Astrocyte (in vitro differentiated cells and primary cell): ENCODE measurements at places on chromosomes 7 and 10. TPM values are rescaled to one million over a fixed set of nuclear protein-coding genes. Genes with fewer than 3 reads are reported as not detected.

GRCh38 chr10:79068203-79068561, 584 bp upstream of the ZMIZ1 start:
- no peak for DNase-seq
- no peaks in the 10 kb centered on the region for H3K36me3 ChIP-seq
- peak overlapping the region; percentile 99 for H3K4me3 ChIP-seq

Gene TDRD1
- not detected in 2 replicates for total RNA-seq

Gene C7orf33
- total RNA-seq: not detected in 2 replicates

DNA sequence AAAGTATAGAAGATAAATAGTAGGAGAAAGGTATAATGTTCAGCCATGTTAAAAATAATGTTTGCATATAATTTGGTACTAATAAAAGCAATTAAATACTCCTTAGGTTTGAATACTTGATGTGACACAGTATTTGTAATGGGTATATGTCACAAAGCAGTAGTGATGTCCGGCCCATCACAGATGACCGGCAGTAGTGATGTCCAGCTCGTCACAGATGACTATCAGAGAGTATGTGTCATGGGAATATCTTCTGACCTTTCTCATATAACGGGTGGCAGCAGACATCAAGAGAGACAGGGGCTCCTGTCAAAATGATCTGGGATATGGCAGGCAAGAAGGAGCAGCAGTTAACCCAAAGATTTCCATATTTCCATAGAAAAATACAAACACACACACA, 477.4 kb upstream of the KLF6 start:
- H3K27ac ChIP-seq: no peak overlapping the region
- no peak for DNase-seq
- no peak overlapping the region for H3K4me3 ChIP-seq
- no peaks in the 10 kb centered on the region for H3K27me3 ChIP-seq
- peaks cover 3% of the 10 kb centered on the region for H3K4me1 ChIP-seq

Gene FFAR4
- total RNA-seq: not detected in 2 replicates

Gene HNRNPA2B1
- total RNA-seq: 361 and 415 TPM in 2 replicates

- no peak overlapping the region for H3K27ac ChIP-seq
- no peak overlapping the region for H3K4me3 ChIP-seq
- no peaks in the 10 kb centered on the region for H3K4me1 ChIP-seq
These were observed 96.4 kb downstream of the COBL start for GRCh38 chr7:51220226-51220625.

GRCh38 chr10:17649836-17650235, 5.9 kb downstream of the STAM start:
- H3K4me3 ChIP-seq: no peak overlapping the region
- H3K36me3 ChIP-seq: peaks cover 4% of the 10 kb centered on the region
- peak; percentile 85 for DNase-seq
- peak overlapping the region; percentile 7 for H3K27ac ChIP-seq
- H3K27me3 ChIP-seq: no peaks in the 10 kb centered on the region

- DNase-seq: peak; percentile 60
- H3K4me1 ChIP-seq: no peaks in the 10 kb centered on the region
These were observed 25.0 kb downstream of the ZNF487 start for GRCh38 chr10:43461950-43462349.

Gene GDF2
- not detected in 2 replicates for total RNA-seq

- no peaks in the 10 kb centered on the region for H3K27me3 ChIP-seq
- no peak overlapping the region for H3K27ac ChIP-seq
- H3K36me3 ChIP-seq: no peaks in the 10 kb centered on the region
- H3K4me1 ChIP-seq: no peaks in the 10 kb centered on the region
- no peak for DNase-seq
- no peak overlapping the region for H3K4me3 ChIP-seq
These were observed 39.0 kb downstream of the SEM1 start for GRCh38 chr7:96670338-96671289.
